ENCODE measurements at places on chromosomes 13 and 19.

DNA sequence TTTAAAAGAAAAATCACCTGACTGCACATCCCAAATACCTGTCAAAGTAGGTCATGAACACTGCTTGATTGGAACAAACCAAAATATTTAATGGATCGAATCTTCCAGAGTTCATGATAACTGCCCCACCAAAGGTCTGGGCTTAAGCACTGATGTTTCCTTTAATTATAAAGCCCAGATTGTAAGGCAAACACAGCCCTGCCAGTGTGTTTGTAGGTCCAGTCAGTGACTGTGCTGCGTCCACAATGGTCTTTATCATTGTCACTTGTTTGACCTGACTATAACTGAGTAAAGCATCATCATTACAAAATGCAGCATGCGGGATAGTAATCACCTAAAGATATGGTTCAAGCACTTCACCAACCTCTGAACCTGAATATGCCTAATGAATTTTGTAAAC lies 63.3 kb downstream of the IRS2 start:
- DNase-seq = no peak

GRCh38 chr13:112942689-112943308 lies 26.2 kb upstream of the MCF2L start:
- peak; percentile 90 for DNase-seq

GRCh38 chr13:76874479-76874878 lies 11.7 kb downstream of the KCTD12 start:
- DNase-seq = no peak

GRCh38 chr13:52127783-52128702 lies 830 bp downstream of the NEK5 start:
- peak; percentile 80 for DNase-seq

- DNase-seq = no peak
Measured at GRCh38 chr13:84399320-84400085, 517.2 kb upstream of the SLITRK1 start.

DNA sequence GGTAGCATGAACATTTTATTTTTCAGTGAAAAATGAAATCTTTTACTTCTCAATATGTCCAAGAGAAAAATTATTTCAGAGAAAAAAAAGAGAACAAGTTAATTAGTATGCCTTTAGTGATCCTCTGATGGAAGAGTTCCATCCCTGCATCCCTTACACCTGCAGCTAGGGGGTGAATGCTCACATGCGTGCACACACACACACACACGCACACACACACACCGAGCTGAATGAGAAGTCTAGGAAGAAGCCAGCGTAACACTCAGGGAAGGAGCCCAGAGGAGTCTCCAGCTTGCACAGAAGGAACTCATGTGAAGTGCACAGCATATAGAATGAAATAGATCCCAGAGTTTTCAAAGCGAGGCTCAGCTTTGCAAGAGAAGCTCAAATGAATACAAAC lies 510.5 kb downstream of the IRS2 start:
- no peak for DNase-seq
